ENCODE measurements at places on chromosomes 2 and 18. TPM values are rescaled to one million over a fixed set of nuclear protein-coding genes. Genes with fewer than 3 reads are reported as not detected.

DNA sequence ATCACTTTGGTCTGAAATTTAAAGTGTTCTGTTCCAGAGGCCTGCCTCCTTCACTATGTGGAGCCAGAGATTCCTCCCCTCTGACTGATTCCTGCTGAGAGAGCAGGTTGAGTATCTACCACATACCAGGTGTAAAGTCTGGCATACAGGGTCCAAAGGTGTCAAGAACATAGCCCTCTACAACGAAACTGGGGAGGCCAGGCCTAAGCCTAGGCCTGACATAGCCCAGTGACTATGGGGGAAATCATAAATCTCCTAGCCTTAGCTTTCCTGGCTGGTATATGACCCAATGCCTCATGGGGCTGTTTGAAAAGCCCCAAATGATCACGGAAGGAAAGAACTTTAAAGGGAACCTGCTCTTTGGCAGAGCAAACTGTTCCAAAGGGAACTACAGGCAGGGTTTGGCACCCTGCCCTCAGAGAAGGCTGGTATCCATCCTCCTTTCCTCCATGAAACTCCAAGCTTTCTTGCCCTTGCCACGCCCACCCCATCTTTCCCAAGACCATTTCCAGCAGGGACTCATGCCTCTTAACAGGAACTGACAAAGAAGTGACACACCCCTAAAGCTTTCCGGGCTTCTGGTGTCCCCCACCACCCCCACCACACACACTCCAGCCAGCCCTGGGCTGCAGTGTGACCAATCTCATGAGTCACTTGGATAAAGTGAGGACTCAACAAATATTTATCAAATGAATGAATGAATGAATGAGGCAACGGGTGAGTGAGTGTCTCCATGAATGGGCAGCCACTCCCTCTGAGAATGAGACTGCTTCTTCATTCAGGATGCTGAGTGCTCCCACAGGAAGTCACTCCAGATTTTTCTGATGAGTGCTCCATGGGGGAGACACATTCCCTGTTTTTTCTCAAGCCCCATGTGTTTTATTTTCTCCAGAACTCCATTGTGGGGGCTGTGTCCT lies 114.5 kb upstream of the STPG4 start:
- peak; percentile 88 for DNase-seq

GRCh38 chr2:206245265-206245672 lies 29.2 kb upstream of the ZDBF2 start:
- DNase-seq = no peak

DNA sequence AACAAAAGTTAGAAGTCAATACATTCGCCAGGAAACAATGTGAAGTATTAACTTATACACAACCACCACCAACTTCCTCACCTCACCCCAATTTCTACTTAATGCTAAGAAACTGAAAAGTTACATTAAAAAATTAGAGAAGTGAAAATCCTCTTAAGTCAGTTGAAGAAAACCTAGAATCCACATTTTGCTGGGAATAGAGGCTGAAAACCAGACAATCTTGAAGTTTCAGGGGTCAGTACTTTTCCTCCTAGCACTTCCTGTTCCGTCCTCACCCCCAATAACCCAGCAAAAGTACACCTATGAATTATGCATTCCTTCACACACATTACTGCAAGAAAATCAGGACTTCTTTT lies 6.3 kb downstream of the YES1 start:
- DNase-seq = no peak

- DNase-seq = peak; percentile 15
Measured at GRCh38 chr18:5890331-5891183, 4.8 kb downstream of the TMEM200C start.

DNA sequence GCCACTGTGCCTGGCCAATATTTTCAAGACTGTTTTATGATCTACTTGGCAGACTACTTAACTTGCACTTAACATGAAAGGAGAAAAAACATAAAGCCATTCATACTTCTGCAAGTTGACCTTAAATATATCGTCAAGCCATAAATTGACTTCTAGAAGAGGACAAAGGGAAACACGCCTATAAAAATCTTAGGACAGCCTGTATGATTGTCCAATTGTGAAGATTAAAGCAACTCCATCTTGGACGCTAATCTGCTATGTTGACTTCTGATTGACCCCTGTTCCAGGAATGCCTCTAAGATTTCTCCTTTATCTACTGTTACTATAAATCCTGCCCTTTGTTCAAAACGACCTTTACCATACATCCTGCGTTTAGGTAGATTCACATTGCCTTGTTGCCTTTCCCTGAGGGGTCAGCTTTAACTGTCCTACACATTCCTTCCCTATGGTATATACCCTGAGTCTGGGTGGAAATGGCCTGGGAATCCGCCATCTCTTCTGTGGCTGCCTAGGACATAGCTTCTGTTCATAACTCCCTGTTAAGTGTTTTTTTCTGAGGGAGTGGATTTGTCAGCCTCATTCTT lies 40.2 kb upstream of the SLC35F5 start:
- DNase-seq = no peak

- DNase-seq = no peak
Measured at GRCh38 chr2:191926671-191927070, 79.8 kb upstream of the CAVIN2 start.

DNA sequence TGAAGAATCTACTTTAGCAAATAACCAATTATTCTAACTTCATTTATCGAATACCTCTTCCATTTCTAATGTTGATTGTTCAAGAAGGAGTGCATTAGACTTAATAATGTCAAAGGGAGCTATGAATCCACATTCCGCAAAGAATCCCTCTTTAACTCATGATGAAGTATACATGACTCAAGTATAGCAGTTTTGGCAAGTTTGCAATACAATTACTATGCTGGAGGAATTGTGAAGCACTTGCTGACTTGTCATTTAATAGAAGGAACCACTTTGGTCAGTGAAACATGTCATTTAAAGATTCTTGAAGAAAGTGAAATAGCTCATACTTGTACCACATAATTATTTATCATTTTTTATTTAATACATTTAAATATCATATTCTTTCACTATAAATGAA lies 125.1 kb downstream of the SLC39A10 start:
- DNase-seq = no peak

DNA sequence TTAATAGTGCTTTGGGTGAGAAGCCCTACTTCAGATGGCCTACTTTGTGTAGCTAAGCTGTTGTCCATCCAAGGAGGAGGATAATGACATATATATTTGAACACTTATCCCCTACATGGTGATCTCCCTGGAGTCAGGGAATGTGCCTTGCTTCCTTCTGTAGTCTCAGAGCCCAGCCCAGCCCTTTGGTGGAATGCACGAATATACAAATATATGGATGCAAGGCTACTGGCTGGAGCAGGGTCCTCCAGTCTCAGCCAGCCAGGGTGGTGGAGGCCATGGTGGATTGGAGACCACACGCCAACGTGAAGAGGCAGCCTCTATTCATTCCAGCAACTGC lies 150.6 kb upstream of the RIOK3 start:
- DNase-seq = no peak

DNA sequence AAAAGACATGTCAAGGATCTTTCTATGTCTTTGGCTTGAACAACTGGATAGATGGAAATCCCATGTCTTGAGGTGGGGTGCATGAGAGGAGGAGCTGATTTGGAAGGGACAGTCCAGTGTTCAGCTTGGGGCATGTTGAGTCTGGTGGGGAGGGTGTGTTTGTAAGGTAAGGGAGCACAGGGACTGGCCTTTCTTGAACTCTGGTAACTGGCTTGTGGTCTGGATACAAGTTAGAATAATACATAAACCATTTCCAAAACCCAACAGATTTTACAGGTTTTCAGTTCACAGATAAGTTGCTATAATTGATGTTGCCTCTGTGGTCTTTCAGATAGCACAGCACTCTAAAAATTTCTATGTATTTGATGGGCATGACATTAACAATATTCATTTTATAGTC lies 24.2 kb downstream of the RHBDD1 start:
- DNase-seq = no peak

DNA sequence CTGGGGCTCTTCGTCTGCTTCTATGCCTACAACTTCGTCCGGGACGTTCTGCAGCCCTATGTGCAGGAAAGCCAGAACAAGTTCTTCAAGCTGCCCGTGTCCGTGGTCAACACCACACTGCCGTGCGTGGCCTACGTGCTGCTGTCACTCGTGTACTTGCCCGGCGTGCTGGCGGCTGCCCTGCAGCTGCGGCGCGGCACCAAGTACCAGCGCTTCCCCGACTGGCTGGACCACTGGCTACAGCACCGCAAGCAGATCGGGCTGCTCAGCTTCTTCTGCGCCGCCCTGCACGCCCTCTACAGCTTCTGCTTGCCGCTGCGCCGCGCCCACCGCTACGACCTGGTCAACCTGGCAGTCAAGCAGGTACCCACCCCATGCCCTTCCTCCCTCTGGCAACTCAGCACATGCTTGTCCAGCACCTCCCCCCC lies 24.2 kb downstream of the STEAP3 start:
- DNase-seq = no peak

GRCh38 chr18:1393929-1394328 lies 489.3 kb downstream of the ADCYAP1 start:
- no peak for DNase-seq

DNA sequence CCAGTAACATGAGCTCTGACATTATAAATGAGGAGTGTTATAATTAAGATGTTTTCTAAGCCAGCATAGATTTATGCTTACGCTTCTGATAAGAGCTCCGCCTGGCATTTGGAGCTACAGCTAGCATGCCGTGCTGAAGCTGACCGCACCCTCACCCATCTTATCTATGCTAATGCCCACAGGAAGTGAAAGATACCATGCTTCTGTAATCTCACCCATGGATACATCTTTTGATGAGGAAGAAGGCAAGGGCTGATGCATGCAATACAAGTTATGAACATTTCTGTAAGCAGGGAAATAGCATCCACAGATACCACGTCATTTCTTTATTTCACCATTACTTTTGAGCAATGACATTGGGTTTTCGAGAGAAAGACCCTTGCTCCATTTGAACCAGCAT lies 82.3 kb downstream of the ARL4C start:
- DNase-seq = no peak

DNA sequence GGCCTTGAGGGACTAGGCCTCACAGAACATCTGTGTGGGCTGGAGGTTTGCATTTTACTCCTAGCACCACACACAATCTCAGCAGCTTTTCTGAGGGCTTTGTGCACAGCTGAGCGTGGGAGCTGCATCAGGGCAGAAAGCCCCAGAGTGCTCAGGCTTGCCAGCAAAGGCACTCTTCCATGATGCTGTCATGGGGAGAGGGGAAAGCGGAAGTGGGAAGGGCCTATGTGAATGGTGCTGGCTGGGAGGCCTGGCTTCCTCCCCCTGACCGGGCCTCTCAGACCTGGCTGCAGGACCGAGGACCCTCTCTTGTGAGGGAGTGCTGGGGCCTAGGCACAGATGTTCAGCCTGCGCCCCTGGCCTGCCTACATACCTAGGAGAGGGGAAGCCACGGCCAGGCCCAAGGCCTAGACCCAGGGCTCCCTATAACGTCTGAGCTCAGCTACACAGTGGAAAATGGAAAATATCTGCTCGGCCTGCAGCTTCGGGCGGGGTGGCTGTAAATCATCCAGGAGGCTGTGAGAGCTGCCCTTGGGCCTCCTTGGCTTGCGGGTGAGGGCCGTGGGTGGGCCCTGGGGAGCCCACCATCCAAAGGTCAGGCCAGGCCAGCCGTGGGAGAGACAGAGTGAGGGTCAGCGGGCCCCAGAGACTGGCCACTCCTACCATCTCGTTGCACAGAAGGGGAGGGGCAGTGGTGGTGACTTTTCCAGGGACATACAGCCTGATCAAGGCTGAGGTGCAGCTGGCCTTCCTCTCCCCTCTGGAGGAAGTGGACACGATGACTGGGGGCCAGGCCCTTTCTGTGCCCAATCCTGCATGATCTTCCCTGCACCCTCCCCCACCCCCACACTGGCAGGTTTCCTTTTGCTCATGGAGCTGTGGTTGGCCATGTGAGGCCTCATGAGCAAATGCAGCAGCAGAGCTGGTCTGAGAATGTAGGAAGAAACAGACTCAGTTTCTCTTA lies 22.8 kb downstream of the GLI2 start:
- no peak for DNase-seq

DNA sequence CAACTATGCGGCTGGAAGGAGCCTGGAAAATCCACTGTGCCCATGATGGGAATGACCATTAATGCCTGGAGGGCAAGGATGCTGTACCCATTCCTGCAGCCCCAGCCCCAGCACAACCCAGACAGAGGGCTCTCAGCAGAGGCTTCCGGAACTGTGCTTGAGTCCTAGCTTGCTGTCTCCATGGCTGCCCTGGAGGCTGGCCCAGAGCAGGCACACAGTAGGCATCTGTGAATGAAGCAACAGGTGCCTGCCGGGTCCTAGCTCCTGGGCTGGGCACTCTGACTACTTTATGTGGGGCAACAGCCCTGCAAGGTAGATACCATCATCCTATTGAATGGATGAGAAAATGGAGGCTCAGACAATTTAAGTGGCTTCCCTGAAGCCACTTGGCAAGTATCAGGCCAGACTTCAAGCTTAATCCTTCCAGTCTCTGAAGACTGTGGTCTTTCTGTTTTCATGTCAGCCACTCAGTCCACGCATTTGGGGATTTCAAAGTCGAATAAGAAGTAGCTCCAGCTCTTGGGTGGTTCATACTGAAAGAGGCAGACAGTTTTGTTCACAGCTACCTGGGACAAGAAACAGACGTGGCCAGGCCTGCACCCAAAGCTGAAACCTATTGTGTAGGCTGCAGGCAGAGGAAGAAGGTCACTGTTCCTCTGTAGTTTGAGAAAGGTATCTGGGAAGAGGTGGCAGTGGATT lies 237.5 kb downstream of the ZBTB7C start:
- no peak for DNase-seq

DNA sequence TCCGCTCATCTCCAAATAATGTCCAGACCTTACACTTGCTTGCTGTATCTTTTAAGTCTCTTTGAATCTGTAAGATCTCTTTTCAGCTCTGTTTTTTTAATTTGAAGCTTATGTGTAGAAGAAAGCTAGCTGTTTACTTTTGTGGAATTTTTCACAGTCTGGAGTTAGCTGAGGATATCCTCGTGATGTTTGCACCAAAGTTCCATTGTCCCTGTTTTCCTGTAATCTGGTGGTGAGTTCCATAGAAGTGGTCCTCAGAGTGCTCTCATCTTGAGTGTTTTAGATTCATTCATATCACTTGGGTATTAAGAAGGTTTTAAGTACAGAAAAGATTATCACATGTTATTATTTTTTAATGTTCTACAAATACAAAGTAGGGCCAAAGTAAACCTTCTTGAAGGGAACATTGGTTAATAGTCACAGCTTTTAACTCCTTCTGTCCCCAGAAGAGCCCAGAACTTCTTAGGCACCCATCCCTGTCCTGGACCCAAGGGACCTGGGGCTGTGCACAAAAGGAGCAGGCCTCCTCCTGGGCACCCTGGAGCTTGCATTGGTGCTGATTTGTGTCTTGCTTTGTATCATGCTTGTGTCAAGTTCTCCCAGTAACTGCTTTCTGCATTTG lies 15.0 kb downstream of the MLPH start:
- peak; percentile 64 for DNase-seq

MC4R gene
- not detected for total RNA-seq

DUSP19 gene
- 1.9 TPM for total RNA-seq

LBX2 gene
- 3.8 TPM for total RNA-seq

POTEC gene
- not detected for total RNA-seq

Data from endothelial cell of umbilical vein (primary cell).